ENCODE measurements at places on chromosomes 7 and 10.

DNA sequence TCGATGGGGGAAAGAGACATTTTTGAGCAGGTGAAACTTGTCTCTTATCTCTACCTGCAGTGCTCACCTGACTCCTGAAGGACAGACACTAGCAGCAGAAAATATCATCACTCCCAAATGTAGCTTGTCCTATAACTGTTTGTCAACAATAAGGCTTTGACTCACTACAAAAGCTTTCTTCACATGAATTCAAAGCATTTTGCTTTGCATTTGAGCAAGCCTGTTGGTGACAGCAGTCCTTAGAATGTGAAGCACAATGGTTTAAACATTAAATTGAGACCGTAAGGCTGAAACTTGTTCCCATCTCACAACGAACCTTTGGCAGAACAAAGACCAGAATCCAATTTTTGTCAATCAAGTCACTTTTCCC is 30.6 kb upstream of the ZNRF2 start:
- DNase-seq, result no peak

DNA sequence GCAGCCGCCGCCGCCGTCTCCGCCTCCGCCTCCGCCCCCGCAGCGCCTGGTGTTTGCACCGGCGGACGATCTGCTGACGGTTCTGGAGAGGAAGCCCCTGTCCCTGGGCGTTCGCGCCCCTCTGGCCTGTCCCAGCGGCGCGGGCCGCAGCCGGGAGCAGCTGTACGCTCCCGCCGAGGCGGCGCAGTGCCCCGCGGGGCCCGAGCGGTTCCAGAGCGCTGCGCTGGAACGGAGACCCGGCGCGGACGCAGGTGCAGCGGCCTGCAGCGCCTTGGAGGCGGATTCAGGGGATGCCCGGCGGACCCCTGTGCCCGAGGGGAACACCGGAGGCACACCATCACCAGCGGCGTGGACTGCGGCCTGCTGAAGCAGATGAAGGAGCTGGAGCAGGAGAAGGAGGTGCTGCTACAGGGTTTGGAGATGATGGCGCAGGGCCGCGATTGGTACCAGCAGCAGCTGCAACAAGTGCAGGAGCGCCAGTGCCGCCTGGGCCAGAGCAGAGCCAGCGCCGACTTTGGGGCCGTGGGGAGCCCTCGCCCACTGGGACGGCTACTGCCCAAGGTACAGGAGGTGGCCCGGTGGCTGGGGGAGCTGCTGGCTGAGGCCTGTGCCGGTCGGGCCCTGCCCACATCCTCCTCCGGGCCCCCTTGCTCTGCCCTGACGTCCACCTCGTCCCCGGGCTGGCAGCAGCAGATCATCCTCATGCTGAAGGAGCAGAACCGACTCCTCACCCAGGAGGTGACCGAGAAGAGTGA is 24.8 kb upstream of the ZNF735 start:
- no peak for DNase-seq

DNA sequence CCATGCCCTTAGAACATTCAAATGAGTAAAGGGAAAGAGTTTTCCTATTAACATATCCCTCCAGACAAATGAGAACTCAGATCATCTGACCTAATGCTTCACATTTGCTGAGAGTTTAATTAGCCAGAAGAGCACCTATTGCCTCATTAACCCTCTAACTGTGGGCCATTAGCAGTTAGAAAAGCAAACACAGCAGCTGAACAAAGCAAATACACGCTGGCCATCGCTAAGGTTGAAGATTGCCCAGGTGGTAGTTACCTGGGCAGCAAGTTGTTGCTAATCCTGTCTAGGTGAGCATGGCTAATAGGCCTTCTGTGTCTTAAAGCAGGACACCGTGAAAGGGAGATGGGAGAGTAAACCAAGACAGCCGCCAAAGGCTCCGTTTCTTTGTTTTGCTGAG is 49.9 kb upstream of the UCN3 start:
- no peak for DNase-seq

- no peak for DNase-seq
Observed at GRCh38 chr7:20491284-20491683, 124.2 kb upstream of the ABCB5 start.

- DNase-seq, result no peak
Observed at GRCh38 chr10:31034098-31034909, 2.6 kb upstream of the ZNF438 start.
